ENCODE measurements at places on chromosomes 3 and 15.
A peak's percentile ranks its signal among the peaks of the same experiment; 100 is the strongest.

DNA sequence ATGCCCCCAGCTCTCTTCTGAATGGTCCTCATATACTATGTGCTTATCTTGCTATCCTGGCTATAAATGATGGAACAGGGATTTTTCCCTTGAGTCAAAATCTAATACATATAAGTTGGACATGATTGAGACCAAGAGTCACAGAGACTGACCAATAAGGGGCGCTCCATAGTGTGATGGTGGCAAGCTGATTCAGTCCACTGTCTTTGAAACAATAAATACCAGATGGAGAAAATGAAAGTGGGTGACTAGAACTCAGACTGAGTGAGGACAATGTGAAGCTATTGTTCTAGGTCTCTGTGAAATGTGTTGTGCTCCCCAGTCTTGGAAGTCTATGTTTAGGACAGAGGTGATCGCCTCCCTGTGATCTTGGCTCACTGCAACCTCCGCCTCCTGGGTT, 10.6 kb upstream of the FSTL1 start:
- DNase-seq, result no peak

DNA sequence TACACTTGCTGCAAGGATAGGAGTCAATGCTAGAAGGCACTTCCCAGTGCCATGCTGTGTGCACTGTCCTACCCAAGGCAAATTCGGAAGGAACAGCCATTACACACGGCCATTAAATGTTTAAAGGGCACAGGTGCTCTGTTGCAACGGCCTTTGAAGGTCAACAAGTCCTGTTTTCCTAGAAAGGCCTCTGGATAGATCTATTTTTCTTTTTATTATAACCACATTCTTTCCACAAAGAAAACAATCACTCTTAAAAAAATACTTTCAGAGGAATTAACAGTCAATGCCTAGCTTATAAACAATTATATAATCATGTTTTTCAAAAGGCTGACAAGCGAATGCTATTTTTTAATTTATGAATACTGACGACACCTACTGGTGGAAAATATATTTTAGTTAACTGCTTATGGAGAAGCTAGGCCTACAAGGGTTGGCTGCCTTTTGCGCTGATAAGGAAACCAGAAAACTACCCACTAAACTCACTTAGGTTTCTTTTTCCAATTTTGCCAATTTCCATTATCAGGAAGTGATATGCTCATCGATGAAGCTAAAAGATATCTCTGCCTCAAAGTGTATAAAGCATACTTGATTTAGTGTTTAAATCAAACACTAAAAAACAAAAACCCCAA, 2.4 kb downstream of the ARHGEF3 start:
- peak; percentile 87 for DNase-seq

GRCh38 chr3:171556574-171557145, 96.5 kb upstream of the TNIK start:
- no peak for DNase-seq

DNA sequence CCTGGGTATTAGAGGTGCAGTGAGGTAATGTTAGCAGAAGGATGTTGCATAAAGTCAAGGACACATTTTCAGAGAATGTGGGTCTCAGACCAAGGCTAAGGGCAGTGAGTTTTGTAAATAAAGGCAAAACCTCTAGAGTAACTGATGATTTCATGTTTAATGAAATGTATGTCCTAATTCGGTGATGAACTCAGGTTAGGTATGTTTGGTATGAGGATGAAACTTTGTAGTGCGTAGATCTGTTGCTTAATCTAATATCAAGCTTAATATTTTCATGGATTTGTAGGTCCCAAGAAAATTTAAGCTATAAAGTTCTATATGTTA, 3.6 kb downstream of the USP50 start:
- no peak for DNase-seq

GRCh38 chr3:153291059-153291685, 129.1 kb downstream of the RAP2B start:
- DNase-seq, result peak; percentile 58

DNA sequence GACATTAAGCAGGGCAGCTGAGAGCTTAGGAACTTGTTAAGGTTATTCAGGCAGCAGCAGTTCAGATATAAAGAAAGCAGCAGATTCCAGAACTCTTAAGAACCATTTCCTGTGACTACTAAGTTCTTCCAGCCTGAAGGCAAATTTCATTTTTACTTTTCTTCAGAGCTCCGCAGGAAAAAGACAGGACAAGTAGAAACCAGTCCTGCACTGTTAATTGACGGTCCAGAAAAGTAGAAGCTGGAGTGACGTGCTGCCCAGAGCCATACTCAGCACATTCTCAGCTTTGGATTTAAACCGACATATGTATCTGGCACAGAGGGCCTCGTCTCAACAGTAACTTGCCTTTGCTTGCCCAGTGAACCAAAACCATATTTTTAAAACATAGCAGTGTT, 219.4 kb upstream of the STRIT1 start:
- DNase-seq, result no peak

- peak; percentile 31 for DNase-seq
Observed at GRCh38 chr3:13189639-13190377, 116.6 kb upstream of the IQSEC1 start.

- no peak for DNase-seq
Observed at GRCh38 chr3:175029828-175030227, 170.7 kb downstream of the NAALADL2 start.

- no peak for DNase-seq
Observed at GRCh38 chr15:80437334-80437891, 33.2 kb downstream of the ARNT2 start.

- DNase-seq, result no peak
Observed at GRCh38 chr15:33168444-33168843, 26.1 kb downstream of the FMN1 start.

GRCh38 chr15:61644550-61644949, 415.4 kb upstream of the RORA start:
- no peak for DNase-seq

GRCh38 chr15:33098094-33099058, 96.1 kb downstream of the FMN1 start:
- DNase-seq, result no peak

GRCh38 chr3:105865016-105865623, 3.7 kb downstream of the CBLB start:
- DNase-seq, result no peak

GRCh38 chr3:81197386-81197785, 564.1 kb downstream of the GBE1 start:
- DNase-seq, result no peak

GRCh38 chr15:56241374-56242105, 2.1 kb downstream of the RFX7 start:
- peak; percentile 12 for DNase-seq

DNA sequence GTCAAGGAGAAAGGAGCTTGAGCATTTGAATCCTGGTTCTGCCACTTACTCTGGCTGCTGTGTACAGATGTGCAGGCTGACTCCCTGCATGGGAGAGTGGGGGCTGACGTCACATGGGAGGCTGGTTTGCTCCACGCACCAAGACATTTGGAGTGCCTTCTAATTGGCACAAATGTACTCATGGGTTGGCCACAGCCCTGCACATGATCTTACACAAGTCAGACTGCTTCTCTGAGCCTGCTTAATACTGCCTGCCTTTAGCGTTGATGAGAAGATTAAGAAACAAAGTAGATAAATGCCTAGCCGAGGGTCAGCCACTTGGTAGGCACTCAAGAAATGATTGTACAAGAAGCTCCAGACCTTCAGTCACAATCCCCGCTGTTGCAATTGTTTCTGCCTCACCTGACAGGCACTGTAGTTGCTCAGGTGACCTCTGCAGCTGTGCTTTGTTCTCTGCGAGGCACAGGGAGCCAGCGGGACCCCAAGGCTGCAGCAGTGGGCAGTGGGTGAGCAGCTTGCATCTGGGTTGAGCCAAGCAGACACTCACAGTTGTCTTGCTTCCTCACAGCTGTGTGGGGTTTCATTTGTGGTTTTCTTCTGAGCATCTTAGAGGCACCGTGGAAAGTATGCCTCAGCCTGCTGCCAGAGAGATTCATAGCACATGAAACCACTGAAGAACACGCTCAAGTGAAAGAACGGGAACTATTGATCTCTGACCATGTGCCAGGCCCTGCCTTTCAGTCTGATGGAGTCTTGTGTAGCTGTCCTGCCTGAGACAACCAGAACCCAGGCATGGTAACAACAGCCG, 33.1 kb downstream of the GRK7 start:
- DNase-seq, result peak; percentile 71

- no peak for DNase-seq
Observed at GRCh38 chr3:168091941-168092340, 3.8 kb downstream of the GOLIM4 start.

DNA sequence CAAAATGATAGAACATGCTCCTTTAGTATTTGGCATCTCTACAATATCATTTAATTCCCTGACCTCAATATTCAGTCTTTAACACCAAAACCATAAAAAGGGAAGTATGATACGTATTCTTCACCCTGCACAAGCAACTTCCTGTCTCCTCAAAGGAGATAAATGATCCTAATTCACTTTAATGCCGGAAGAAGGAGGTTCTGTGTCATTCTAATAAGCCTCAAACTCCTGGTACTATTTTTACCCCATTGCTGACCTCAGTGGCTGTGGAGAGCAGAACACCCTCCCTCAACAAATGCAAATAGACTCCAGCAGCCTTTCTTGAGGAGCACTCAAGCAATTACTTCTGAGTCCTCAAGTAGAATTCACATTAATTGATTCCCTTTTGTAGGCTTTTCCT, 173.3 kb downstream of the TMEM108 start:
- DNase-seq, result no peak

DNA sequence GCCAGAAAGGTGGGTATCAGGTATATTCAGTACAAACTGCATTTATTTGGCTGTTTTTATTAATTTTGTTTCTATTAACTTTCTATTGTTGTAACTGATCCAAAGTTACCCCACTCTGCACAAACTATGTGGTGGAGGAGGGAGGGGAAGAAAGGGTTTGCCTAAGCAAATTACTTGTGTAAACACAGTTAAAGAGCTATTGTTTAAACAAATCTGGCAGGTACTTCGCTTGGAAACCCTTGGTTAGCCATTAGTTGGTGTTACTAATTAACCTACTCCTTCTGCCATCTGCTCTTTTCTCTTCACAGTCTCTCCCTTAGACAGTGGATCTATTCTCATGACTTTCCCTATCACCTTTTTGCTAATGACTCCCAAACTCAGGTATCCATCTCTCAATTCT, 328.4 kb upstream of the NECTIN3 start:
- no peak for DNase-seq

Measured in CD4-positive, alpha-beta T cell treated with Interleukin-17A for 1 hour (primary cell).